Subcutaneous preadipocyte (primary cell): ENCODE measurements at places on chromosomes 12 and 14. TPM values are rescaled to one million over a fixed set of nuclear protein-coding genes. Genes with fewer than 3 reads are reported as not detected.

The AVPR1A gene
- total RNA-seq, result 0.37 TPM in 1 of 2 replicates, not detected in the other

The KRT71 gene
- not detected in 2 replicates for total RNA-seq

The OASL gene
- 0.73 and 1.6 TPM in 2 replicates for total RNA-seq

The MAP3K9 gene
- total RNA-seq, result under 0.01 TPM in 2 replicates

The POLR3B gene
- 9.2 and 13.9 TPM in 2 replicates for total RNA-seq

The KRT72 gene
- total RNA-seq, result not detected in 2 replicates

The ZFHX2 gene
- total RNA-seq, result 0.20 and 0.73 TPM in 2 replicates

The ZNF839 gene
- 6.6 and 10.4 TPM in 2 replicates for total RNA-seq

The SERPINA5 gene
- 0.37 TPM in 1 of 2 replicates, not detected in the other for total RNA-seq

The CEP170B gene
- 14.3 and 19.7 TPM in 2 replicates for total RNA-seq

The KRT74 gene
- not detected in 2 replicates for total RNA-seq

The PTPN11 gene
- total RNA-seq, result 91.5 and 112 TPM in 2 replicates

The DENND5B gene
- 8.8 and 9.6 TPM in 2 replicates for total RNA-seq

The SERPINA12 gene
- total RNA-seq, result not detected in 2 replicates

The CCDC38 gene
- not detected in 2 replicates for total RNA-seq

The KRT5 gene
- 0.20 TPM in 1 of 2 replicates, not detected in the other for total RNA-seq

The GALNT9 gene
- total RNA-seq, result 0.37 and 0.39 TPM in 2 replicates

The ARHGEF40 gene
- 27.9 and 46.5 TPM in 2 replicates for total RNA-seq

The RNASE3 gene
- total RNA-seq, result not detected in 2 replicates

The RDH11 gene
- total RNA-seq, result 109 and 142 TPM in 2 replicates

The CACNA2D4 gene
- total RNA-seq, result 0.20 and 1.8 TPM in 2 replicates

The TAS2R30 gene
- 4.4 and 6.6 TPM in 2 replicates for total RNA-seq

The TAS2R46 gene
- total RNA-seq, result 2.2 TPM in 2 replicates

The SMCO2 gene
- 0.20 TPM in 1 of 2 replicates, not detected in the other for total RNA-seq

The RND1 gene
- under 0.01 TPM in 2 replicates for total RNA-seq

The A2M gene
- 1.2 and 8.5 TPM in 2 replicates for total RNA-seq

The PTPRR gene
- total RNA-seq, result 0.39 TPM in 1 of 2 replicates, not detected in the other

The DAZAP2 gene
- 139 and 142 TPM in 2 replicates for total RNA-seq

The ZNF385A gene
- 0.37 and 1.4 TPM in 2 replicates for total RNA-seq

The SLCO1B1 gene
- total RNA-seq, result not detected in 2 replicates

The FGD4 gene
- 7.0 and 9.2 TPM in 2 replicates for total RNA-seq

The DDX51 gene
- total RNA-seq, result 9.2 and 10.8 TPM in 2 replicates

The DNAH10 gene
- total RNA-seq, result 0.73 and 2.7 TPM in 2 replicates

The ART4 gene
- not detected in 2 replicates for total RNA-seq

The MYH6 gene
- total RNA-seq, result not detected in 2 replicates

The TROAP gene
- total RNA-seq, result 14.0 and 18.8 TPM in 2 replicates

The DPY19L2 gene
- 0.37 and 1.6 TPM in 2 replicates for total RNA-seq

The ADGRD1 gene
- total RNA-seq, result 0.39 and 1.5 TPM in 2 replicates

The KRT78 gene
- total RNA-seq, result not detected in 2 replicates

The P2RX2 gene
- total RNA-seq, result not detected in 2 replicates

The TDRD9 gene
- total RNA-seq, result 0.39 and 0.73 TPM in 2 replicates

The HOXC4 gene
- 1.6 and 2.2 TPM in 2 replicates for total RNA-seq

The CLEC2A gene
- total RNA-seq, result not detected in 2 replicates

The DIABLO gene
- total RNA-seq, result 55.3 and 57.3 TPM in 2 replicates

The PDE3A gene
- 0.39 and 1.5 TPM in 2 replicates for total RNA-seq

The LRRIQ1 gene
- total RNA-seq, result 0.59 and 1.1 TPM in 2 replicates

The IFNG-AS1 gene
- not detected in 2 replicates for total RNA-seq

The CFL2 gene
- 63.9 and 76.2 TPM in 2 replicates for total RNA-seq

The SPPL3 gene
- 9.6 TPM in 2 replicates for total RNA-seq

The SERPINA3 gene
- 0.20 and 1.1 TPM in 2 replicates for total RNA-seq

The DTX1 gene
- total RNA-seq, result 0.20 and 0.73 TPM in 2 replicates

The CABP1 gene
- 0.20 and 0.37 TPM in 2 replicates for total RNA-seq

The SLCO1A2 gene
- not detected in 2 replicates for total RNA-seq

The SLC10A1 gene
- not detected in 2 replicates for total RNA-seq

The ACSM4 gene
- total RNA-seq, result not detected in 2 replicates
